Activated CD8-positive, alpha-beta T cell treated with anti-CD3 and anti-CD28 coated beads, Interleukin-2, amount 10 ng/mL, durations not matched to agents 7 days and 5 days (primary cell): ENCODE measurements at places on chromosomes 1 and 21. TPM values are rescaled to one million over a fixed set of nuclear protein-coding genes. Genes with fewer than 3 reads are reported as not detected.

The GPR25 gene
- total RNA-seq: 0.82 TPM

The S100A11 gene
- 293 TPM for total RNA-seq

DNA sequence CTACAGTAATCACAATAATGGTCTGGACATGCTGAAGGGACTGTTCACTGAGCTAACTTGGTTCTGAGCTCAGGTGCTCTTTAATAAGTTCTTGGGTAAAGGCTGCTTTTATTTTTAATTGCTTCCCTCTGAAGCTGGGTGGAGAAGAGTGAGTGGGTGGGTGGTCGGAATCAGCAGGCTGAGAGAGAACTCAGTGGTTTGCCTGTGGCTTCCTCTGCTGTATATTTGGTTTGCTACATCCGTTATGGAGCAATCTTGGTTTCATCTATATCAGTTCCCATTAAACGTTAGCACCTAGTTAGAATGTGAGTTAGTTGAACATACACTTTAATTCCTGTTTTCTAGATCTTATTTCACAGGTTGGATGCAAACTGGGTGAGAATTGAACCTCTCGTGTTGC is 23.3 kb downstream of the CNIH4 start:
- DNase-seq: peak; percentile 76

The SMCP gene
- not detected for total RNA-seq

The SPATA21 gene
- not detected for total RNA-seq

- no peak for DNase-seq
Measured at GRCh38 chr1:53398091-53398490, 61.1 kb upstream of the DMRTB1 start.

DNA sequence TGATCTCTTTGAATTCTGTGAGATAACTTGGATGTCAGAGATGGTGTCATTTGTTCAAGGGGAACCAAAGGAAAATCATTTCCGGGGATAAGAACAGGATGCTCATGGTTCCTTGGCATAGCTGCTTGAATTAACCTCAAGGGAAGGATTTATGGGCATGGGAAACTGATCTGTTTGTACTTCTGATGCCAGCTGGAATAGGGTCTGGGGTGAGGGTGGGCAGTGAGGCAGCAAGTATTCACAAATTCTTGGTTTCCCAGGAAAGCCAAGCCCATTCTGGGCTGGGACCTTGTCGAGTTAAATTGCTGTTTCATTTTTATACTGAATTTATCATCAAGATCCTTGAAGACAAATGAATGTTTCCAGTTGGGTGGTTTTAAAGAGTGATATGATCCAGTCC is 14.1 kb downstream of the INTS3 start:
- DNase-seq: no peak

DNA sequence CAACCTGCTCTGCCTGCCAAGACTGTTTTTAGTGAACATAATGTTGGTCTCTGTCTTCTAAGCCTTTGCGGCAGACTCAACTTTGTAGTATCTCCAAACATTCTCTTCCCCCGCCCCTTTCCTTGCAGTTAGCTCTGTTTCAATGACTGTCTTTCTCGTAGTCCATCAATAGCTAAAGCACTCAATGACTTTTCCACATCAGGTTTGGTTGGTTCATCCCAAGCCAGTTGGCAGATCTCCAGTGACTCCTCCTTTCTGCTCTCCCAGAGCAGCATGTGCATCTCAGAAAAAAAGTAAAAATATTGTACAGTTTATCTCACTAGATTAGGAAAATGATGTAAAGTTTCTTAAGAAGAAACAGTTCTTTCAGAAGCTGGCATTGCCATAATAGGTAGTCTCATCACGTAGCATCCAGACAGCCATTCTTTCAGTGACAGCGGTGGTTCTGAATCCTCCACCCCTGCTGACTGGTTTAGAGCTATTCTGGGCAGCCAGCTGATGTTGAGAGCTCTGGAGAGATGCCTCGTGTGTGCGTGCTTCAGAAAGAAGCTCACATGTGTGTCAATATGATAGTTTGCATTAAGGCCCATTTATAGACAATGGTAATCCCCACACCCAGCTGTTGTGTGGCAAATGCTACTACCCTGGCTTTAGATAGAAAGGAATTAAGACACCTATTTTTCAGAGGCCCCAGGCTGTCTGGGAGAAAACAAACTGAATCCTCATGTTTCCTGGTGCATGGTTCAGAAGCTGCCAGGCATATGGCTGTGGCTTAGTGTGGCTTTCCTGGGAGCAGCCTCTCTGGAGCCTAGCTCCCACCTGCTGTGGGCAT is 53.2 kb downstream of the CNN3 start:
- DNase-seq: no peak

The ZNF683 gene
- 24.0 TPM for total RNA-seq

- no peak for DNase-seq
Measured at GRCh38 chr1:169834869-169835268, 40.2 kb upstream of the METTL18 start.

- no peak for DNase-seq
Measured at GRCh38 chr1:40646315-40646714, 19.2 kb downstream of the RIMS3 start.

- no peak for DNase-seq
Measured at GRCh38 chr1:208065862-208066261, 154.9 kb upstream of the CD34 start.

The TAS1R2 gene
- not detected for total RNA-seq

The TNNT2 gene
- not detected for total RNA-seq

GRCh38 chr1:211155040-211155439 is 21.1 kb upstream of the KCNH1 start:
- no peak for DNase-seq

The RHOU gene
- total RNA-seq: 9.5 TPM

DNA sequence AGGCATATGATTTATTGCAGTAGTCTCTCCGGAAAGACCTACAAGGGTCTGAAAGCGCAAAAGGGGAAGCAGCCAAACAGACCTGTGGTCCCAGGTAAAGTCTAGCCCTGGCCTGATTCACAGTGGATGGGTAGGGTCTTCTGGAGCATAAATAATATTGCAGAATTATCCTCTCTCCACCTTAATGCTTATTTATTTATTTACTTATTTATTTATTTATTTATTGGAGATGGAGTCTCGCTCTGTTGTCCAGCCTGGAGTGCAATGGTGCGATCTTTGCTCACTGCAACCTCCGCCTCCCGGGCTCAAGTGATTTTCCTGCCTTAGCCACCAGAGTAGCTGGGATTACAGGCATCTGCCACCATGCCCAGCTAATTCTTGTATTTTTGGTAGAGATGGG is 11.8 kb upstream of the KLHDC8A start:
- no peak for DNase-seq

The CD164L2 gene
- total RNA-seq: not detected

DNA sequence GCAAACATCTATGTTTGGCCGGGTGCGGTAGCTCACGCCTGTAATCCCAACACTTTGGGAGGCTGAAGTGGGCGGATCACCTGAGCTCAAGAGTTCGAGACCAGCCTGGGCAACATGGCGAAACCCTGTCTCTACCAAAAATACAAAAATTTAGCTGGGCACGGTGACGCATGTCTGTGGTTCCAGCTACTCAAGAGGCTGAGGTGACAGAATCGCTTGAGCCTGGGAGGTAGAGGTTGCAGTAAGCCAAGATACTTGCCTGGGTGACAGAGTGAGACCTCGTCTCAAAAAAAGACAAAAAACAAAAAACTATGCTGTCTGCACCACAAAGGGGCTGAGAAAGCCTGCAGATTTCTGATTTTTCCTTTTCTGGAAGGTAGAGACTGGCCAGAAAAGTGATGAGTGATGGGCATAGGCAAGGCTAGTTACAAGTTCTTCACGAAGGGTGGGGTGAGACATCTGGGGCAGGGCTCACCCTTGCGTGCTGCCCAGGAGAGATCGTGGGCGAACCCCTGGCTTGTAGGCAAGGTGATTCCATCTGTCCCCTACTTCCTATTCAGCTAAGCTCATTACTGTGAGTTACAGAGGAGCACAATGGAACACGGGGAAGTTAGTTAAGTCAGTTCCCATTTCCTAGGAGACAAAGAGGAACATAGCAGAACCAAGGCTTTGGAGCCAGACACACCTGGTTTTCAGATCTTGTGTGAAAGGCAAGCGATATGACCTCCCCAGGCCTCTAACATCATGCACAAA is 3.2 kb downstream of the SLC2A1 start:
- DNase-seq: no peak

The HRNR gene
- not detected for total RNA-seq

DNA sequence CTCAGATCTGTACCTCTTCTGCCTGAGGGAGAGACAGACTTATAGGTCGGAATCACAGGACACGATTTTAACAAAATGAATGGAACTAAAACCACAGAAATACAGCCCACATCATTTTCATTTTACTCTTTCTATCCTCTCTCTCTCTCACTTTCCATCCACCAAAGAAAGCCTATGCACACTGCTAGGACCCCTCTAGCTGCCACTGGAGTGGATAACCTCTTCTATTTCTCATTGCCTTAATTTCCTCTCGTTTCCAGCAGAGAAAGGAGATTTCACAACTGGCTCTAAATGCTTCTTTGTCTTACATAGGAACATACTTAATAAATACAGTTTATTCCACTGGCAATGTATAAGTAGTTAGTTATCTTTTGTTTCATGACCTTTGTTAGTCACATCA is 867.8 kb upstream of the ADGRL4 start:
- DNase-seq: no peak

GRCh38 chr1:56390232-56390867 is 189.0 kb downstream of the PLPP3 start:
- DNase-seq: no peak

DNA sequence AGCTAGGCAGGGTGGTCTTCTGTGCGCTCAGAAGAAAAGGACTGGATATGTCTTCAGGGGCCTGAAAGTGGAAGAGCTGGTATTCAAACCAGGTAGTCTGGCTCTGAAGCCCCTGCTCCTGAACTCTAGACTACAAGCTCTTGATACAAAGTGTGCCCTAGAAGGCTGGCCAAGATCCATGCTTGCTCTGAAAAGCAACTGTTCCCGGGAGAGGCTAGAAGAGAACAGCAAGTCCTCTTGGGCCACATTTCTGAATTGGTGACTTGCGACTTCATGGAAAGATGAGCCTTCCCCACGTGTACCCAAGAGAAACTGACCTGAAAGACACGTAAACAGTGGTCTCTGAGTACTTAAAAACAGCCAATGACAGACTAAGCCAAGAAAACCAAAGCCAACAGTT is 123.3 kb upstream of the GRIK3 start:
- no peak for DNase-seq

DNA sequence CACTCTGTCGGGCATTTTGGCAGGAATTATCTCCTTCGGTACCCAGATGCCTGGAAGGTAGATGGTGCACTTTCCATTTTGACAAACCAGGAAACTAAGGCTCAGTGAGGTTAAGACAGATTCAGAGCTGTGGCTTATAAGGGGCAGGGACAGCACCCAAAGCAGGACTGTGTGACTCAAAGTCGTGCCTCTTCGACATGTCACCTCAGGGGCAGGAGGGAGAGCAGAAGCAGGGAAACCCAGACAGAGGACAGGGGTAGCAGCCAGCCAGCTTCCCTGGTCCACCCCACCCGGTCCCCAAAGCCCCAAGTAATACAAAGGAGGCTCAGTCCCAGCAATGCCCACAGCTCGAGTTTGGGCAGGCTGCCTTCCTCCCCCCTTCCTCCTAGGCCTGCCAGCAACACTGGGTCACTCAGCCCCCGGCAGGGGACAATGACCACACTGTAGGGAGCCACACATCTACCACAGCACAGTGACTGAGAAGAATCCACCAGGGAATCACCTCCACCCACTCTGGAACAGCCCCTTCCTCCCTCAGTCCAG is 2.5 kb downstream of the RHOC start:
- no peak for DNase-seq

DNA sequence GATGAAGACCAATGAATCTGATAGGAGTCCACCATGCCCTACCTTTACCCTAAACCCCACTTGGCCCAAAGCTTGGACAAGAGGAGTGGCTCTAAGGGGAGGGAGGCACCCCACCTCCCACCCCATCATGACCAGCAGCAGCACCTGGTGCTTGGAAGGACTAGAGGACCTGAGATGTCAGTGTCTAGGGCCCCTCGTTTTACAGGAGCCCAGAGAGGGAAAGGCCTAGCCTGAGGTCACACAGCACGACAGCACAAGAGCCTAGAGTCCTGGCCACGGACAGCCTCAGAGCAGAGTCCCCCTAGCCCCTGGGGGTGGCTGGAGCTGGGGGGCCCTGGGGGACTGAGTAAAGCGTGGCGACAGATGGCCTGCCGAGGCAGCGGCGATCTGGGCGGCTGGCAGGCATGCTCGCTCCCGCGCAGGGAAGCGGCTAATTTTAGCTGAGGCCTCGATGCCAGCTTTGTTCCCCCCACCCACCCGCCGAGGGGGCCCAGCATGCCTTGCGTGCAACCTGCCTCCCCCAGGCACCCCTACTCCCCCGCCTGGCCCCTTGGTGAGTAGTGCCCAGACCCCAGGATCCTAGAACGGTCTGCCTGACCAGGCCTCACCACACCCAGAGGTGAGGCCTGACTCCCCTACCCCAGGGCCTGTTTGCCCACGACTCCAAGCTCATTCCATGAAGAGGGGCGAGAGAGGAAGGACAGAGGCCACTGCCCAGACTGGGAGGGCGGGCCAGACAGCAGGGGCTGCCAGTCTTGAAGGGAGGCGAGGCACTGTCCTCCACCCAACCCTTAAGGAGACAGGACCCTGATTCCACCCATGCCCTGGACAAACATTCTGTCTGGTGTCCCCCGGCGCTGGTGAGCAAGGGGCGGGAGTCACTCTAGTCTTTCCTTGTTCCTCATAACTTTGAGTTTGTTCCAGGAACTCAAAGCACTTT is 39.0 kb downstream of the AHDC1 start:
- no peak for DNase-seq

The RGS1 gene
- 15.7 TPM for total RNA-seq

DNA sequence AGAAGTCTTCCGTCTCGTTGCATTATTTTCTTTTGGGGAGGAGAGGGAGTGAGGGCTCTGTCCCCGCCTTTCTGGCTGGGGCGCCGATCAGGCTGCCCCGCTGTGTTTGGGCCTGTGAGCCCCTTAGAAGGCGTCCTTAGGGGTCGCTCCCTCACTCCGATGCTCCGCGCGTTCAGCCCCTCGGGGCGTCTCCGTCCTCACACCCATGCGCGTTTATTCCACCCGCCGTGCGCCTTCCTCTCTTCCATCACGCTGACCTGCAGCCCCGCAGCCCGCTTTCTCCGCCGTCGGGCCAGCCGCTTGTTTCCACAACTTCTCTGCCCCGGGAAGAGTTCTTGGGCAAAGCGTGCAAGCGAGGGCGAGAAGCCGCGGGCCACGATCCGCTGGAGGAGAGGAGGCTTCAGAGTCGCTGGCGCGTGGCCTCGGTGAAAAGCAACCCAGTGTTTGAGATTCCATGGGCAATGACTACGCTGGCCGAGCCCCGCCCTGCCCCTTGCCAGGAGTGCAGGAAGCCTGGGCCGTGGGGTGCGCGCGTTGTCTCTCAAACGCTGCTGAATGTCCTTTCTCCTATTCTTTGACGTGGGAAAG is 27.7 kb downstream of the TRIM11 start:
- DNase-seq: no peak

- no peak for DNase-seq
Measured at GRCh38 chr1:89974256-89974655, 20.7 kb upstream of the ZNF326 start.

GRCh38 chr1:158961178-158961577 is 29.8 kb downstream of the PYHIN1 start:
- DNase-seq: no peak

The CHIT1 gene
- total RNA-seq: 0.39 TPM

The DDR2 gene
- total RNA-seq: 0.08 TPM

The C1QA gene
- not detected for total RNA-seq

GRCh38 chr1:39294531-39294930 is 90.0 kb downstream of the MACF1 start:
- no peak for DNase-seq
